Right ventricle myocardium inferior (tissue), 1 donor: ENCODE measurements at places on chromosomes 5 and 9. TPM values are rescaled to one million over a fixed set of nuclear protein-coding genes. Genes with fewer than 3 reads are reported as not detected.

The NCBP1 gene
- total RNA-seq, result 20.0 TPM

The ORM2 gene
- total RNA-seq, result not detected

The LCP2 gene
- 6.7 TPM for total RNA-seq

The LTC4S gene
- total RNA-seq, result 10.3 TPM

The SAXO1 gene
- total RNA-seq, result not detected

The MAPKAP1 gene
- 122 TPM for total RNA-seq

The CTSL gene
- 140 TPM for total RNA-seq

The PCDHAC2 gene
- total RNA-seq, result 0.30 TPM

The BRD3 gene
- total RNA-seq, result 31.6 TPM
